ENCODE measurements at places on chromosomes 12 and 14.

- no peak for DNase-seq
Observed at GRCh38 chr12:131378176-131378842, 332.6 kb upstream of the SFSWAP start.

DNA sequence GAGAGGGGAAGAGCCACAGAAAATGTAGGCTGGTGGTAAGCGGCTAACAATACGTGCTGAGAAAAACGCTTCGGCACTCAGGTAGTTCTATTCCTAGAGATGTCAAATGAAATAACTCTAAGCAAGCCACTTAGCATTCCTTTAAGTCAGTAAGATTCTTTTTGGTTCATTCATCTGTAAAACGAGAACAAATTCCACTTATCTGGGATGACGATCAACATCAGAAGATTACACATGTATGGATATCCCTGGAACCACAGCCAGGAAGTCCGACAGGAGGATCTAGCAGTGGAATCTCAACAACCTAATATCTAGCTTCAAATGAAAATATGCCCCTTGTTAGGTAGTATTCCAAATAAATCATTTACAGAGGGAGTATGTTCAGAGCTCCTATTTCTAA is 74.6 kb upstream of the CDKN3 start:
- no peak for DNase-seq

DNA sequence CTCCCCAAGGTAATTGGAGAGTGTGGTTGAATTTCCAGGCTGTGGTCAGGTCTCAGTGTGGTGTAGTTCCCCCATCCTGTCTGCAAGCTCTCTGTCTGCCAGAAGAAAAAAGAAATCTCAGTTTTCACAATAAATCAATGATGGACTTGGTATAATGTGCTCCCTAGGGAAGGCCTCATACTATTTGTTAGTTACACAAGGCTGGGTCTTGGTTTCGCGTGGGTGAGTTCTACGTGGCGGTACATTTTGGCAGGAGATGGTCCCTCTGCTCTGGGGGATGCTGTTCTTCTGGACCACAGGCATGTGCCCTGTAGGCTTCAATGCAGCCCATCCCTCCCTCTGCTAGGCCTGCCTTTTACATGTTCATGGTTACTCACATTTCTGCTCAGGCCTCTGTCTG is 206.4 kb upstream of the PELI2 start:
- DNase-seq: no peak

GRCh38 chr12:49335955-49336644 is 888 bp downstream of the C1QL4 start:
- no peak for DNase-seq

DNA sequence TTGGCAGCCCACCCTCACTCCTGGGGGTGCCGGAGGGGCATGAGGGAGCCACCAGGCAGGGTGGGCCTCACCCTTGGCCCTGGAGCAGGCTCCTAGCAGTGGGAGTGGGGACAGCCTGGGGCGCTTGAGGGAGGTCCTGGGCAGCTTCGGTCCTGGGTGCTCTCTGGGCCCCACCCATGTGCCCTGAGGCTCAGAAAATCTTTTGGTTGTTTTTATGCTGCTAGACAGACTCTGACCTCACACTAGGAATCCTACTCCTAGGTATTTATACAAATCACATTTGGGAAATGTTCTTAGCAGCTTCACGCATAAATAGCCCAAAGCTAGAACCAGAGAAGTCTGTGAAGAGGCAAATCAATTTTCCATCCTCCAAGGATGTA is 10.9 kb upstream of the ULK1 start:
- no peak for DNase-seq

DNA sequence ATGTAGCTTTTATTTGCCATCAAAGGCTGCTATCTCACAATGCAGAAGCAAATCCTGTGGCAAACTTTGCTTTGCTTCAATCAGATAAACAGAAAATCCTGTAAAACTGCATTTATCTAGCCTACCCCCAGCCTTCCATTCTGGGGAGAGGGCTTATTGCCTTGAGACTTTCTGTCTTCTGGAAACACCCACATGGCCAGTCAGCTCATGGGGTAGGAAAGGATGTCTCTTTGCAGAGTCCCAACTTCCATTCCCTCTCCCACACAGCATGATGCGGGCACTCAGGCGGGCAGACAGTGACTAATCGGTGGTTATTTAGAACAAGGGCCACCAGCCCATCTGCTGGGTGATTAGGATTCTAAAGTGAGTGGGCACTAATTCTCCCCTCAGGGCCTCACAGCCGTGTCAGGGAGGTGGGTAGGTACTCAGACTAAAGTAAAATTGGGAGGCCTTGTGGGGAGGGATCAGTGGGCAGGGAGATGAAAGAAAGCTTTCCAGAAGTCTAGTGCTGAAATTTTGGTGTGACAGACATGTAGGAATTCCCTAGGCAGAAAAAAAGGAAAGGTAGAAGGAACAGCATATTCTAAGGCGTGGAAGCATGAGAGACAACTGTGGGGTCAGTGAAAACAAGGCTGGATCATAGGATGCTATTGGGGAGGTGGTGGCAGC is 720.5 kb downstream of the VRK1 start:
- DNase-seq: no peak

DNA sequence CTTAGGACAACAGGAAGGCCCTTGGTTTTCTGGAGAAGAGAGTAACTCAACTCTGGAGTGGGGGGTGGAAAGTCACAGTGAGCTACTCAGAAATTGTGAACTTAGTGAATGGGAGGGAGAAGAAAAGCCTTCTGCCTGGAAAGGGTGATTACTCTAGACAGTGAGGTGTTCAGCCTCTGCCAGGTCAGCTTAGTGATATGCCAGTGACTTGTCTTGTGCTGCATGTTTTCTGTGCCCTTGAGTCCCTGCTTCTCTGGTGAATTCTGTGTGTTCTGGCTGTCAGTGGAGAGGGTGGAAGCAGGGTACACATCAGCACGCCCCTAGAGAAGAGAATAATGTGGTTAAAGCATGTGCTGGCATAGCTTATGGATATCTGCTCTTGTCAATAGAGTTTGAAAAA is 13.4 kb downstream of the ATP23 start:
- DNase-seq: no peak

GRCh38 chr12:53495903-53496751 is 3.1 kb downstream of the MAP3K12 start:
- peak; percentile 93 for DNase-seq

DNA sequence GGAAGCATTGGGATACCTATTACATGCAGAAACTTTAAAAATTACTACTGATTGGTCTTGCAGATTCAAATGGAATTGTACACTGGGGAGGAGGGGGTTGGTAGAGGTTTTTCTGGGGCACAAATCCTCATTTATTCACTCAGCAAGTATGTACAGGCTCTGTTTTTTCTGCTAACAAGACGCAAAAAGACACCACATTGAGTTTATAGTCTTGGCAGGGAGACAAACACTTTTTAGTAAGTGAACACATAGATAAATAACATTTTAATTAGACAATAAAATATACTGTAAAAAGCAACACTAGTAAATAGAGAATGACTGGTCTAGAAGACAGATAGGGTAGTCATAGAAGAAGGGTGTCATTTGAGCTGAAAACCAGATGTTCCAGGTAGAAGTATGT is 23.8 kb downstream of the GLIPR1L2 start:
- DNase-seq: no peak

DNA sequence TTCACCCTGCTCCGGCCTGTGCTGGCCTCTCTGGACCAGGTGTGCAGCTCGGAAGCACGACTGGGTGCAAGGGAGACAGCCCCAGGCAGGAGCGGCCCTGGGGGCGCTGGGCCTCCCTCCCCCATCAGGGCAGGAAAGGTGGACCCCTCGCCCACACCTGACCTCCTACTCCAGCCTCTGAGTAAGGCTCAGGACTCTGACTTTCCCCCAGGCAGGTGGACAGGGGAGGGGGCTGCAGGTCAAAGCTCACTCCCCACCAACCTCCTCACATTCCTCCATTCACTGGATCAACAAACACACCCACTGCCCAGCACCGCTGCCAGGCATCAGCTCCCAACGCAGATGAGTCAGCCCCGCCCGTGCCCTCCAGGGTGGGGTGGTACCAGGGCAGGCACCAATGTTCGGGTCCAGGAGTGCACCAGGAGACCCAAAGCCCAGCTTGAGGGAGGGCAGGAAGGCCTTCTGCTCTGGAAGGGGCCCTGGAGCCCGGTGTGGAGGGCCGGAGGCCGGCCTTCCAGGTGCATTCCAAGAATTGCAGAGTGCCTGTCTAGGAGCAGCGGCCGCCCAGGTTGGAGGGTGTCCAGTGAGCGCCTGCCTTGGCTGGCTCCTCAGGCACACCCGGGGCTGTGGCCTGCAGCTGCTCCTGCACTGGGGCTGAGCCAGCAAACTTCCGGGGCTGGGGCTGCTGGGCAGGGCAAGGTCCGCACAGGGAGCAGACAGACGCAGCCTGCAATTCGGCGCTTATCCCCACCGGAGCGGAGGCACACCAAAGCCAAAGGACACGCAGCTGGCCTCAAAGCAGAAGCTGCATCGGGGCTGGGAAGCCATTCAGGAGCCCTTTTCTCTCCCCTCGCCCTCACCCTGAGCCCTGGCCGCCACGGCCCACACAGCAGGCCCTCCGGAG is 1.6 kb upstream of the INF2 start:
- DNase-seq: peak; percentile 83

GRCh38 chr14:70706177-70706576 is 64.5 kb downstream of the TTC9 start:
- DNase-seq: no peak

GRCh38 chr12:124352839-124353238 is 57.9 kb downstream of the RFLNA start:
- DNase-seq: peak; percentile 76

DNA sequence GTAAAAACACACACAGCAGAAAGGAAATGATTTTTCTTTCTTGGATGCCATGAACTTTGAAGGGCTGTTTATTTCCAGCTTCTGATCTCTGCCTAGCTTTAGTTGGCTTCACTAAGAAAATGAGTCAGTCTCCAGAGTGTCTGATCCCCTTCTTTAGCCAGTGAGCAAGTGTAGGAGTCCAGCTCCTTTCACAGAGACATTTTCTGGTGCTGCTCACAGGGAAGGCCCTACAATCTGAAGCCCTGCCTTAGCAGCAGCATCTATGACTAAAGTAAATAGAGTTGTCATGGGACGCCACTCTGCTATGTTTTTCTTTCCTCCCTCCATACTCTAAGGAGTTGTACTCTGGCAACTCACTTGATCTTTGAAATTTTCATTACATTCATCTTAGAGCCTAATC is 103.5 kb downstream of the RPAP3 start:
- DNase-seq: no peak

DNA sequence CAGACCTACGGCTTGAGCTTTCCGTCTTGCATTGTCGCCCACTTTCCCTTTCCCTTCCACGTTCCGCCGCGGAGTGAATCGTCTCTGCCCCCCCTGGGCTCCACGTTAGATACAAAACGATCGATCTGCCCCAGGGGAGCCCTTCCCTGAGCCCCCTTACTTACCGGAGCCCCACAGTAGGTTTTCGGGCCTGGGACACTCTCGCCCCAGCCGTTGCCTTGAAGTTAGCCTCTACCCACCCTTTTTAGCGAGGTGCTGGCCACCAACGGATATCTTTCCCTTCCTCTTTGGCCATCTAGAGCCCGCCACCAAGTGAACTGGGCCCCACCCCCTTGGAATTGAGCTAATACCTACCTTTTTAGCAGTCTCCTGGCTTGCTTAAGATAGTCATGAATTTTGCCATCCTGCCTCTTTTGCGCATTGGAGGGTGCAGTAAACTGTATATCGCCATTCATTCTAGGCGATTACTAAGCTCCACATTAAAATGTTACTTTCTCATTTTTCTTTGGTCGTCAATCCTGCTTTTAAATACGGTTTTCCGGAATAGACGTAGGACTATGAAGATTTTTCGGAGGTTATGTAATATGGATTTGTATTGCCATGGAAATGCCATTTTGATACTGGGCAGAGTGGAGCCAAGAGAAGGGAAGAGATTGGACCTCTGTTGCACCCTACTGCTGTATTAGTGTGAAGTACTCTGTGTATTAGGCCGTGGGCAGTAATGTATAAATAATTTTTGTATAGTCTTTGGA is 764 bp downstream of the RBM25 start:
- DNase-seq: peak; percentile 39

- no peak for DNase-seq
Observed at GRCh38 chr12:113875691-113876090, 90.4 kb downstream of the RBM19 start.

GRCh38 chr14:34029921-34030334 is 79.1 kb upstream of the EGLN3 start:
- DNase-seq: no peak

- peak; percentile 21 for DNase-seq
Observed at GRCh38 chr12:118219772-118220171, 83.8 kb downstream of the PEBP1 start.

DNA sequence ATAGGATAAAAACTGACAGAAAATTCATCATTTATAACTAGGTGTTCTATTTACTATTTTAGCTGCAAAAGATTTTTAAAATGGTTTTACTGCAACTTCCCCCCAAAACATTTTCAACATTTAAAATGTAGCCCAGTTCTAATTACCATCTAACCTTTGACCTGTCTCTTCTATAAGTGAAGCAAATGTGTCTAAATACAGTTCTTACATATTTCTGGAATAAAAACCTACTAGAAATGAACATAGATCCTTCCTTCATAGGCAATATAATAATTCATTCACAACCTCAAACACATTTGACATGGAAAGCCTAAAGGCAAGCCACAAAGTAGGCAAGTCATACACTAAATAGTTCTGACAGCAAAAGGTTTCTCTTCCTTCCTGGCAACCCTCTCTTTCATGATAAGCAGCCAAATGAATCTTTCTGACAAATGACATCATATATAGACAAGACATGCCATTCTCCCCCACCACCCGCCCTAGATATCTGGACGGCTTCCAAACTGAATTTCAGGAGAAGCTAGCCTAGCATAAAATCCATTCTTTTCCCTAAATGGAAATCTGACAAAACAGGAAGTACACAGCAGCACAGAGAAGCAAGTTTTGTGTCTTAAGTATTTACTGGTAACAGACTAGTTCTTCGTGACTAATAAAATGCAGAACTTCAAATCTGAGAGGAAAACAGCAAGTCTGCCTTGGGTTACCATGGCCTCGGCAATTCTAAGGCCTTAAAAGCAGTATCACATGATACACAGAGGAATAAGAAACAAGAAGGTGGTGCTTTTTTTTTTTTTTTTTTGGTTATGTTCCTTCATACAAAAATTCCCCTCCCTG is 17.2 kb upstream of the ARID4A start:
- DNase-seq: peak; percentile 94

DNA sequence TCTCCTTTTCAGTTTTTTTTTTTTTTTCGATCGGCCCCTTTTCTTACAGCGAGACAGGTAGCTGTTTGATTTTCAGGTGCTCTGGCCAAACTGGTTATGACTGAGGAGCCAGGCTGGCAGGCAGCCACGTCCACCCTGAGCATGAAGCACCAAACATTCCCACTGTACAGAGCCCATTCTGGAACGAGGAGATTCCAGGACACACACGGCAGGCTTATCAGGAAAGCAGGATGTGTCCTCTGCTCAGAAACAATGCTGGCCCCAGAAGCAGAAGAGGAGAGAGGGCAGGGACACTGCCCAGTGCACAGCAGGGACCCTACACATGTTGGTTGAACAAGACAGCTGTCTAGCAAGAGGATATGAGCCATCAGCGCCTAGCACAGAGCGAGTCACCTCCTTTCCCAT is 3.7 kb upstream of the KRT2 start:
- no peak for DNase-seq

Measured in Caki2 (cell line).